ENCODE measurements at places on chromosomes 4 and X. TPM values are rescaled to one million over a fixed set of nuclear protein-coding genes. Genes with fewer than 3 reads are reported as not detected.
A peak's percentile ranks its signal among the peaks of the same experiment; 100 is the strongest.

- peak; percentile 2 for DNase-seq
- H3K4me3 ChIP-seq: no peak overlapping the region
- H3K27ac ChIP-seq: no peak overlapping the region
- peaks cover 6% of the 10 kb centered on the region for H3K27me3 ChIP-seq
- no peaks in the 10 kb centered on the region for H3K36me3 ChIP-seq
These were observed 272.2 kb upstream of the CASK start for GRCh38 chrX:42195506-42195905.

DNA sequence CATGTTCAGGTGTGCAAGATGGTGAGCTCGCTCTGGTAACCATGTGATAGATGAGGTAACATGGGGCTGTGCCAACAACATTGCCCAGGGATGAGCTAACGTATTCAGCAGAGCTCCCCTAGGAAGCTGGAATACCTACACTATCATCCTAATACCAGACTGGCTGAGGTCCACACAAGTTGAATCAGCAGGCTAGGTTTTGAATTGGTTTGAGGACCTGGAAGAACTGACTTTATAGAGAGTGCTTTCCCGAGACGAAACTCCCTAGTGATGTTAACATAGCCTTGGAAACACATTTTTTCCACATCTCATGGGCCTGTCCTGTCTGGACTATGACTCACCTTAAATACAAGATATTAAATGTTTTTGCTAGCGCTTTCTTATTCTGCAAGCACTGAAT, 56.7 kb downstream of the IGFBP7 start:
- H3K4me1 ChIP-seq: peaks cover 10% of the 10 kb centered on the region
- H3K27ac ChIP-seq: no peak overlapping the region
- no peaks in the 10 kb centered on the region for H3K36me3 ChIP-seq
- peaks cover 33% of the 10 kb centered on the region for H3K27me3 ChIP-seq

Gene HSFX3
- not detected for total RNA-seq

DNA sequence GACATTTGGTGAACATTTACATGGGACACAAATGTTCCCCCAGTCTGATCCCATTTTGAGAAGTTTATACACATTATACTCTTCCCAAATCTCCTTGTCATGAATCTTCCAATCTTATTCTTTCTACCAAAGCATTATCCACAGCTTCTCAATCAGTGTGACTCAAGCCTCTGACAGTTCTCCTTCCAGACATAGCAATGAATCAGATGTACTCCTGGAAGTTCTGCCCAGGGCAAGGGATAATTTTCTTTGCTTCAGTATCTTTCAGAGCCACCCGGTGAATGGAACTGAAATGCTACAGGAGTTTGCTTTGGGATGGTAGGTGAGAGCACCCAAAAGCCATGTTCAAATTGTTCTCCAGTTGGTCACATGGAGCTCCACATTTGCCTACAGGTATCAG, 145.5 kb downstream of the ANXA5 start:
- H3K36me3 ChIP-seq: no peaks in the 10 kb centered on the region
- no peak overlapping the region for H3K27ac ChIP-seq
- no peak for DNase-seq
- no peaks in the 10 kb centered on the region for H3K4me1 ChIP-seq

Gene FHDC1
- total RNA-seq: 0.95 TPM

Gene NONO
- 631 TPM for total RNA-seq

Gene CFAP97
- 10.5 TPM for total RNA-seq

Gene HSPA4L
- total RNA-seq: 9.2 TPM

Gene GLOD5
- not detected for total RNA-seq

Gene CTAG2
- total RNA-seq: not detected

DNA sequence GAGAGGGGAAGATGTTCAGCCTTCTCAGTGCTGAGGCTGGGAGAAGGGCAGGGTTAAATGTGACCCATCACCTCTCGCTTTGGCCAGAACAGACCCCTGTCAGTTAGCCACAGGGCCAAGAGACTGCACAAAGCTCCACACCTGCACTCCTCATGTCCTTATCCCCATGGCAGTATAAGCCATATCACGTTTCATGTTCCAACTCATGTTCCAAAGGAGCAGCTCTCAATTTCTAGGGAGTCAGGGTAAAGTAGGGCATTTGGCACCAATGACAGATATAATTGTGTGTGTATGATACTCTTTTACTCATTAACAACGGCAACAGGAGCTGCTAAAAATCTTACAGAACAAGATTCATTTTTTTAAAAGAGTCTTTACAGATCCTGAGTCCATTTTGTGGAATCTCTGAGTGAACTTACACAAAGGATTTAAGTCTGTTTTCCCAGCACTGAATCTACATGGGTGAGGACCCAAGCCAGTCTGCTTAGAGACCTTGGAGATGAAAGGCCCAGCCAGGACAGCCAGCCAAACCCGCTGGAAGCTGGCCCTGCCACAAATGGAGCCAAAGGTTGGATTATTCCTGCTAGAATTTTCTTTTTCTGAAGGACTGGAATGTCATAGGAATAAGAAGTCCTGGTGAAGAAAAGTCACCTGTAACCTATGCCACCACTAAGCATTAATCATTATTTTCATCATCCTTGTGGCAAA, 129.1 kb upstream of the SMAD1 start:
- no peaks in the 10 kb centered on the region for H3K4me1 ChIP-seq
- no peak overlapping the region for H3K4me3 ChIP-seq
- peaks cover 6% of the 10 kb centered on the region for H3K27me3 ChIP-seq
- no peaks in the 10 kb centered on the region for H3K36me3 ChIP-seq

GRCh38 chrX:27622883-27623282, 32.7 kb downstream of the DCAF8L2 start:
- H3K4me3 ChIP-seq: no peak overlapping the region
- H3K4me1 ChIP-seq: no peaks in the 10 kb centered on the region
- DNase-seq: no peak
- H3K27ac ChIP-seq: no peak overlapping the region
- H3K36me3 ChIP-seq: no peaks in the 10 kb centered on the region

DNA sequence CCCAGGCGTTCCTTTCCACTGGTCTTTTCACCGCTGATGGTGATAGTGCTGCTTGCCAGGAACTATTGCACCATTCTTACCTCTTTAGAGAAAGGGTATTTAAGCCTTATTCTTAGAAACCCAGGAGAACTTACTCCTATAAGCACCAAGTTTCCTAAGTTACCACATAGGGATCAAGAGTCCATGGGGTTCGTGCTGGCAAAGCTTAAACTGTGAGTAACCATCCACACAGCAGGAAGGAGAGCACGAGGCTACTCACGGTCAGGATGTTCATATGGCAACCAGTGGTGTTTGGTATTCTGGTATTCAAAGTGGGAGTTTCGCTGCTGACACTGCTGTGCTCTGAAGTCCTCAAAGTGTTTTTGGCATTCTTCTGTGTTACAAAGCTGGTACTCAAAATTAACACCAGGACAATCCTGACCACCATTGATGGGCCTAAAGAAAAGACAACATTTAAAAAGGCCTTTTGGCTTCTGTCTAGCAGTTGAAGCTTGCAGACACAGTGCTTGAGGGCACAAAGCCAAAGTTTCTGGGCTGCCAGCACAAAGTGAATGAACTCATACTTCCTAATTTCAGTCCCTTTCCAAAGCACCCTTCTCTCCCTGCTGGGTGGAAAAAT, 256.9 kb downstream of the ADAMTS3 start:
- no peaks in the 10 kb centered on the region for H3K36me3 ChIP-seq
- H3K27ac ChIP-seq: peak overlapping the region; percentile 74
- H3K27me3 ChIP-seq: no peaks in the 10 kb centered on the region
- peaks cover 49% of the 10 kb centered on the region for H3K4me1 ChIP-seq
- DNase-seq: peak; percentile 85
- no peak overlapping the region for H3K4me3 ChIP-seq

DNA sequence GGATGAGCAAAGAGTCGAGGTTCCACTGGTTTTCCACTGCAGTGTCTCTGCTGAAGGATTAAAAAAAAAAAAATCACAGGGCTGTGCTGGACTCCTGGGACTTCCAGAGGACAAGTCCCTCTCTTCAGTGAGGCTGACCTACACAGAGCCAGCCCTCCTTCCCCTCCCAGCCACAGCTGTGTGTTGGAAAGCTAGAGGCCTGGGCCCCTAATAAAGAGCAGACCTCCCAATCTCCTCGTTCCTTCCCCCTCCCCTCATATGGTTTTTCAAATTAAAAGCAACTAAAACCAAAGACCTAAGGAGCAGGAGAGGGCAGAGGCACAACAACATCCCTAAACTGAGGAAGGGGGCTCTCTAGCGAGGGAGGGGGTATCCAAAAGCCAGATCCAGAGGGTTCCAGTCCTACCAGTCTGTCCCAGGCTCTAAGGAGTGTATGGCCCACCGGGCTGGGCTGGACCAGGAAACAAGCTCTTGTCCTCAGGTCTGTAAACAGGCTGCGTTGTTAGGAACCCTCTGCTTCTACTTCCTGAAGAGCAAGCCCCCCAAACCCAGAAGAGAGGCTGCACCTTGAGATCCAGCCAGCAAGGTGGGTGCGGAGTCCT, 4.0 kb upstream of the PDGFRA start:
- no peaks in the 10 kb centered on the region for H3K36me3 ChIP-seq
- peaks cover 31% of the 10 kb centered on the region for H3K4me1 ChIP-seq
- peaks cover 20% of the 10 kb centered on the region for H3K27me3 ChIP-seq

Gene SUPT20HL2
- not detected for total RNA-seq

GRCh38 chrX:128928636-128929035, 594.7 kb downstream of the SMARCA1 start:
- H3K36me3 ChIP-seq: no peaks in the 10 kb centered on the region
- no peaks in the 10 kb centered on the region for H3K27me3 ChIP-seq
- no peak for DNase-seq
- no peak overlapping the region for H3K4me3 ChIP-seq

DNA sequence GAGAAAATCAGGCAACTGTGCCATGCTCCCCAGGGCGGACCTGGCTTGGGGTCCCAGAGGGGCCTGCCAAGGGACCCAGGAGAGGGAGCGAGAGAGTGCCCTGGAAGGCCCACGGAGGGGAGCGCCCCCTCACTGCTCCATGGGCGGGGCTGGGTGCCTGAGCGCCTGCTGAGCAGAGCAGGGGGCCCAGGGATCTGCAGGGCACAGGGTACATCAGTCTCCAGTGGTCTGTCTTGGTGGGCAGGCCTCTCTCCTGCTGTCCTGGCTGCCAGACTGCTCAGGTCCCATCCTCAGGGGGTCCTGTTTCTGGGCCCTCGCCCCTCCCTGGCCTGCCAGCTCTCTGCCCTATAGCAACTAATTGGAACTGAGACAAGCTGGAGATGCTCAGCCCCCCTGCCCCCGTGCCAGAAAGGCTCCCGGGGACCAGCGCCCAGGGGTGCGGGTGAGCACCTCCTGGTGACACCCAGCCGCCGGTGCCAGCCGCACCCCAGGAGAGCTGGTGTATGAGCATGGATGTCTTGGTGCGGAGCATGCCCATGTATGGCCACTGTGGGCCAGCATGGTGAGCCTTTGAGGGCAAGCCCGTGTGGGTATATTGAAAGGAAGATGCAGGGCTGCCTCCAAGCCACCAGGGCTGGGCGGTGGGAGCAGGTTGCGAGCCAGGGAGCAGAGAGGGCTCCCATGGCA, 1.3 kb downstream of the BGN start:
- no peak overlapping the region for H3K27ac ChIP-seq
- no peaks in the 10 kb centered on the region for H3K4me1 ChIP-seq
- peaks cover 14% of the 10 kb centered on the region for H3K27me3 ChIP-seq

GRCh38 chr4:94722270-94722669, 35.5 kb upstream of the BMPR1B start:
- H3K27me3 ChIP-seq: no peaks in the 10 kb centered on the region
- H3K36me3 ChIP-seq: no peaks in the 10 kb centered on the region
- H3K4me3 ChIP-seq: no peak overlapping the region
- H3K4me1 ChIP-seq: no peaks in the 10 kb centered on the region
- no peak for DNase-seq

- H3K4me1 ChIP-seq: peaks cover 4% of the 10 kb centered on the region
- no peak overlapping the region for H3K4me3 ChIP-seq
- H3K27me3 ChIP-seq: no peaks in the 10 kb centered on the region
These were observed 5.6 kb upstream of the TEC start for GRCh38 chr4:48275247-48275646.

Gene GPR173
- total RNA-seq: 2.2 TPM

Gene MAGEC1
- total RNA-seq: not detected

Measured in PC-3 (cell line).